ENCODE measurements at places on chromosomes 6 and 20.

DNA sequence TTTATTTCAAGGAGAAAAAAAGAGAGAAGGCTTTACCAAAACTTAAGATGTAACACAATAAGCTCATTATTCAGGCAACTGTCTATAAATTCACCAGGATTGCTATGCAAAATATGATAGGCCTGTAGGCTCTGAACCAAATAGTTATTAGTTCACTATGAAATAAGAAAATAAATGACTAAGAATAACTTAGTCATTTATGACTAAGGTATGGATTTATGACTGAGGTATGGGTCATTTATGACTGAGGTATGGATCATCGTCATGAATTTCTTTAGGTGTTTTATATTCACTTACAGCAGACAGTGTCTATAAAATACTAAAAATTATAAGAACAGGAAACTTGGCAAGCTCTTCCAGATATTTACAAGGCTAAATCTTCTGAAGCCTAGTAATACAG is 52.1 kb upstream of the SNX9 start:
- no peak for DNase-seq

GRCh38 chr20:1881240-1881835 is 13.9 kb upstream of the SIRPA start:
- DNase-seq: no peak

- no peak for DNase-seq
Measured at GRCh38 chr6:9890893-9891292, 524.0 kb downstream of the TFAP2A start.

DNA sequence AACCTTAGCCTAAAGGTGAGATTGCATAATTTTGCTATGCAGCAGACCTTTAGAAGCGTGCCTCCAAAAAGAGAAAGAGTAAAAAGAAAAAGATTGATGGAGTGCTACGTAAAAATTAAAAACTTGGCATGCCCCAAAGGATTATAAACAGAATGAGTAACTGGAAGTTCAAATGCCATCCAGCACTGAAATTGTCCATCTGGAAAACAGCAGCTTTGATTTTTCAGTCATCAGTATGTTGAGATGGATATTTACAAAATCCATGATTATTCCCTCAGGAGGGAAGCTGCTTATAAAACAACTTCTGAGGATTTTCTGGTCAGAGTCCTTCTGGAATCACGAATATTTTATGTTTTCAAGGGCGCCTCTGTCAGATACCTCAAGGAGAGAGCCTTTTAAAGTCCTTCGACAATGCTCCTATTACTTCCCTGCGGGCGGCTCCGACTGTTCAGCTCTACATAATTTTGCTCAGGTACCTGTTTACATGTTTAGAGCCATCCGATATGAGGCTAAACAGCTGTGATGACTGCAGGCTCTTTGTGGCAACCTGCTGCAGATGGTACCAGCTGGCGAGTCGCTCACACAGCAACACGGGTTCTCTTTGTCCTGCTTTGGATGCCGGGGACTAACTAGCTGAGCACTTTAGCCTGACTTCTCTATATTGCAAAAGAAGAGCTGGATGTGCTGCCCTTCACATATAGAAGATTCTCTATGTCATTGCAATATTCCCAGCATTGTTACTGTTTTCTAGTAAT is 83.3 kb downstream of the RCAN2 start:
- no peak for DNase-seq

- no peak for DNase-seq
Measured at GRCh38 chr6:36373368-36374019, 14.0 kb downstream of the ETV7 start.

Measured in astrocyte of the hippocampus (primary cell).